Activated CD8-positive, alpha-beta memory T cell treated with anti-CD3 and anti-CD28 coated beads for 4 hours (primary cell): ENCODE measurements at places on chromosomes 3 and 15.

- no peak for DNase-seq
Observed at GRCh38 chr15:23518104-23518503, 47.4 kb upstream of the MKRN3 start.

DNA sequence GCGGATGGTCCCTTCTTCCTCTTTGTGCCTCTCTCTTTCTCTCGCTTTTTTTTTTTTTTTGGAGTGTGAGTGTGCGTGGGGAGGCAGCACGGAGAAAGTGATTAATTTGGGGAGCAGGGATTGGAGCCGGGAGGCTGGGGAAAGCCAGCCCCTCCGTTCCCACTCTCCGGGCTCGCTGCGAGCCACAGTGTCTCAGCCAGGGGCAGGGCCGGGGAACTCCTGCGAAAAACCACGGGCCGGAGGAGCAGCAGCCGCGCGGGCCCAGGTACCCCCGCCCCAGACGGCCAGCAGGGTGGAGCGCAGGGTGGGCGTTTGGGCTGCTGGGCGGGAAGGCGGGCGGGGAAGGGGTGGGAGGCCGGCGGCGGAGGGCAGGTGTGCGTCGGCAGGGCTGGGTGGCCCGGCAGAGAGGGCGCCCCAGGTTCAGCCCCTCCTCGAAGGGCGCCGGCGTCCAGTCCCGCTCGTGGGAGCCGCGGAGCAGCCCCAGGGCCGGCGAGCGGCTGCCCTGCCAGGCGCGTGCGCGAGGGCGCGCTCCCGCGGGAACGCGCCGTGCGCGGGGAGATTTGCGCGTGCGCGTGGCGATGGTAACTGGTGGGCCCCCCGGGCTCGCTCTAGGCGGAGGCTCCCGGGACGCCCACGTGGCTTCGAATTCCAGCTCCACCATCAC, 1.4 kb downstream of the CHL1 start:
- no peak for DNase-seq

- no peak for DNase-seq
Observed at GRCh38 chr3:100556673-100557310, 52.6 kb upstream of the ADGRG7 start.

- no peak for DNase-seq
Observed at GRCh38 chr15:67194171-67195114, 60.0 kb downstream of the AAGAB start.

GRCh38 chr3:95235916-95236315, 1173.1 kb downstream of the NSUN3 start:
- no peak for DNase-seq

DNA sequence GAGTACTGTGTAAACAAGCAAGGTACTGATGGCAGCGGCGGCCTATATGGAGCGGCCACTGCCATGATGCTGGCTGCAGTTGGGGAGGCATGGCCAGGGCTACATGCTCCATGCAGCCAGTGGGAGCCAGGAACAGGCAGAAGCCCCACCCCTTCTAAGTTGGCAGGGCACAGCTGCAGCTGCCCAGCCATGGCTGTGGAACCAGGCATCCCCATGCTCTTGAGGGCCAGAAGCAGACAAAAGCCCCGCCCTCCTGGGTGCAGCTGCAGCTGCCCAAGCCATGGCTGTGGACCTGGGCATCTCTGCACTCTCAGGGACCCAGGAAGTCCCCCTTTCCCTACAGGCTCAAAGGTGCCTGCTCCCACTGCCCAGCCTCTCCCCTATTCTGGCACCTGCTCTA, 150.9 kb downstream of the FMN1 start:
- no peak for DNase-seq

DNA sequence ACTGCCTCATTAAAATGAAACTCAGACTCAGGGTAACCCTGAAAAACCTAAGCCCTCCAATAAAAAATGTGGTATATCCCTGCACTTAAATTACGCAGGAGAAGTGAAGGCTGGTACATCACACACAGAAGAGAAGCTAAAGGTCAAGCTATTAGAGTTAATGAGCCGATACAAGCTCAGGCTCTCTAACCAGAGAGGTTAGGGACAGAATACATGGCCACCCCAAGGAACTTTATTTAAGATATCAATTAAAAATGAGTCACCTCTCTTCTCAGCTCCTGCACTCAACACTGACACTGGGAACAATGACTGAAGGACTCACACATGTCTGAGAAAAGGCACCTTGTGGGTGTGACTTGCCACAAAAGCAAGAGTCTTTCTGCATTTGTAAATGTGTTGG, 800.6 kb upstream of the CFAP20DC start:
- DNase-seq, result no peak

- DNase-seq, result no peak
Observed at GRCh38 chr3:135633078-135633477, 332.4 kb upstream of the PPP2R3A start.

- DNase-seq, result no peak
Observed at GRCh38 chr3:168025076-168025475, 70.6 kb downstream of the GOLIM4 start.

GRCh38 chr15:58430224-58430787, 1.5 kb upstream of the LIPC start:
- DNase-seq, result no peak

- no peak for DNase-seq
Observed at GRCh38 chr3:99565331-99565730, 73.1 kb upstream of the COL8A1 start.

- no peak for DNase-seq
Observed at GRCh38 chr3:128348805-128349531, 117.7 kb downstream of the DNAJB8 start.

- no peak for DNase-seq
Observed at GRCh38 chr3:39668420-39668819, 141.0 kb upstream of the MYRIP start.

DNA sequence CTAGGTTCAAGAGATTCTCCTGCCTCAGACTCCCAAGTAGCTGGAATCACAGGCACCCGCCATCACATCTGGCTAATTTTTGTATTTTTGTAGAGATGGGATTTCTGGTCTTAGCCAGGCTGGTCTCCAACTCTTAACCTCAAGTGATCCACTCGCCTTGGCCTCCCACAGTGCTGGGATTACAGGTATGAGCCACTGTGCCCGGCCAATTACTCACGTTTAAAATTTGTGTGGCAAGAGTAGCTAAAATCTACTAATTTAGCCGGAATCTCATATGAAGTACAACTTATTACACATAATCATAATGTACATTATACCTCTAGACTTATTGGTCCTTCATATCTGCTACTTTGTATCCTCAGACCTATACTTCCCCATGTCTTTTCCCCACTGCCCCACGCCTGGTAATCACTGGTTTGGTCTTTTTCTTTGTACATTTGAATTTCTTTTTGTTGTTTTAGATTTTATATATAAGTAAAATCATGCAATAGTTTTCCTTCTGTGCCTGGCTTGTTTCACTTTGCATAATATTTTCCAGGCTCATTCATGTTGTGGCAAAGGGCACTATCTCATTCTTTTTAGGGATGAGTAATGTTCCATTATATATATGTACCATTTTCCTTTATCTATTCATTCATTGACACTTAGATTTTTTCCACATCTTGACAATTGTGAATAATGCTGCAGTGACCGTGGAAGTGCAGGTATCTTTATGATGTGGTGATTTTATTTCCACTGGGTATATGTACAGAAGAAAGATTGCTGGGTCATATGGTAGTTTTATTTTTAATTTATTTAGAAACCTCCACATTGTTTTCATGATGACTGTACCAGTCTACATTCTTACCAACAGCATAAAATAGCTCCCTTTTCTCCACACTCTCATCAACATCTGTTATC, 605.0 kb upstream of the CBLB start:
- DNase-seq, result no peak

GRCh38 chr15:30885814-30886213, 17.9 kb upstream of the FAN1 start:
- no peak for DNase-seq

- no peak for DNase-seq
Observed at GRCh38 chr3:45765958-45766357, 30.4 kb downstream of the SLC6A20 start.

GRCh38 chr15:85011160-85011571, 29.5 kb downstream of the PDE8A start:
- no peak for DNase-seq

DNA sequence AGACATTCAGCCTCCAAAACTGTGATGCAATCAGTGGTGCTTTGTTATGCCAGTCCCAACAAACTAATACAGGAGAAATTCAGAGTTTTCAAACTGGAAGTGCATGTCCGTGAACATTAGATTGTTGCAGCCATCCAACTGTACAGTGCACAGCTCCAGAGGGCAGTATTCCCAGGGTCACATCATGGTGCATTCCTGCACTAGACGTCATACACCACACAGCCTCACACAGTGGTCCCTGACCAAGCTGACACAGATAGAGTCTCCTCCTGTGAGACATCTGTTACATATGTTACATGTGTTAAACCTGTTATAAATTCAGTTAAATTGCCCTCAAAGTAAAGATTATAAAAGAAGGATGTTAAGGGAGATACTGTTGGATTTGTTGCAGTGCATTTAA, 209.0 kb downstream of the LRRN1 start:
- DNase-seq, result no peak

- no peak for DNase-seq
Observed at GRCh38 chr3:56411166-56411565, 57.1 kb downstream of the ERC2 start.

DNA sequence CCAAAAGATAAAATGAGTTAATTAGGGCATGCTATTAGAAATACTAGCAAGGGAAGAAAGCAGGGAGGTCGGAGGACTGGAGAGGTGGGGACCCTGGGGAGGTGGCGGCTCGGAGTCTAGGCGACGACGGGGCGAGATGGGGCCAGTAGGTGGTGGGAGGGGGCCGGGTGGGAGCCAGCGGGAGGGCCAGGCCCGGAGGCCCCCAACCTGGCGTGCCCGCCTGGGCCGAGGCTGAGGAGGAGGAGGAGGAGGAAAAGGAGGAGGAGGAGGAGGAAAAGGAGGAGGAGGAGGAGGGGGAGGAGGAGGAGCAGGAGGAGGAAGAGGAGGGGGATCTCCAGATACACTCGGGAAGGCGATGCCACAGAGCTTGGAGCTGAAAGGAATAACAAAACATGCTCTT, 426.2 kb downstream of the NR2F2 start:
- no peak for DNase-seq

DNA sequence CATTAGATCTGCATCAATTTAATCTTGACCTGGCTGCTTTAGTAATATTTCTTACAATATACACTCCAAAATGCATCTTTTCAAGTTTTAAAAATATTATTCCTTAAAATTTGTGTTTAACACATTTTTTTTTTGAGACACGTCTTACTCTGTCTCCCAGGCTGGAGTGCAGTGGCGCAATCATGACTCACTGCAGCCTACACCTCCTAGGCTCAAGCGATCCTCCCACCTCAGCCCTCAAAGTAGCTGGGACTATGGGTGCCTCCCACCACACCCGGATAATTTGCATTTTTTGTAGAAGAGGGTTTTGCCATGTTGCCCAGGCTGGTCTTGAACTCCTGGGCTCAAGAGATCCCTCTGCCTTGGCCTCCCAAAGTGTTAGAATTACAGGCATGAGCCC, 73.6 kb downstream of the ETV5 start:
- DNase-seq, result no peak

DNA sequence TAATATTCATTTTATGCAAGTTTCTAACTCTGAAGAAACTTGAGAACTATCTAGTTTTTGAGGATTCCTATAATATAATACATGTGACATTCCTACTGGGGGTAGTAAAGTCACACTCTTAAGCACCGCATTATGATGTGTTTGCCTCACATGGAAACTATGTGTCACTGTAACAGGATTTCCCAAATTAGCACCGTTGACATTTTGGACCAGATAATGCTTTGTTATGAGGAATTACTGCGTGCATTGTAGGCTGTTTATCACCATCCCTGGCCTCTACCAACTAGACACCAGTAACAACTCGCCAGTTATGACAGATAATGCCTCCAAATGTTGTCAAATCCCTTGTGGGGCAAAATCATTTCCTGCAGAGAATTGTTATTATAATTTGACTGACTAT, 267.8 kb downstream of the RAP2B start:
- no peak for DNase-seq

DNA sequence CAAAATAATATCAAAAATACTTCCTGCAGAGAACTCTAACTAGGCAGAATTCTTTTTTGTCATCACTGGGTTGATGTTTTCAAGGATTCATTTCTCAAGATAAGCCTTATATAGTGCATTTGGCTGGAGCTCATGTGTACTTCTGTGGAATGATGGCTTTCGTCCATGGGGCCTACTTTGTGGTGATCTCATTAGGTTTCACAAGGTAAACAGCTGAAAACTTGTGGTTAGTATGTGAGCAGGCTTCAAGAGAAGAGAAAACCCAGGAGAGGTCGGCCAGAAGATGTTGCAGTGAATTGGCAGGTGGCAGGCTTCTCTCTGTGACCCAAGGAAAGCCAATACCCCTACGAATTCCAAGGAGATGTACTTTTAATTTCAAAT, 121.4 kb upstream of the PHLDB2 start:
- no peak for DNase-seq

GRCh38 chr3:188090620-188091309, 63.2 kb upstream of the LPP start:
- DNase-seq, result no peak

DNA sequence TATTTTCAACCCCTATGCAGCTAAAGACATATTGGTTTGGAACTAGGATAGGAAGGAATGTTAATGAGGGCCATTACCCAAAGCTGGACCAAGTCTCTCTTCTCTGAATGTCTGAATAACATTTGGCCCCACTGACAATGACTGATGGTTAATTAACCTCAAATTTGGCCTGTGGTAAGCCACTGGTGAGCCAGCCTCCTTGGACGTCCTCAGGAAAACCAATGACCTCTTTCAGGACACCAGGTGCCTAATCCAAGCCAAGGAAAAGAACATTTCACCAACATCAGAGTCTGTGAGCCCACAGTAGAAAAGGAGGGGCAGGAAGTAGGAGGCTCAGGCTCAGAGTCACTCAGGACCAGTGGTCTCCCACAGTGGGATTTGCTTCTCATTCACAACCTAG, 56.4 kb upstream of the ETV5 start:
- DNase-seq, result no peak

DNA sequence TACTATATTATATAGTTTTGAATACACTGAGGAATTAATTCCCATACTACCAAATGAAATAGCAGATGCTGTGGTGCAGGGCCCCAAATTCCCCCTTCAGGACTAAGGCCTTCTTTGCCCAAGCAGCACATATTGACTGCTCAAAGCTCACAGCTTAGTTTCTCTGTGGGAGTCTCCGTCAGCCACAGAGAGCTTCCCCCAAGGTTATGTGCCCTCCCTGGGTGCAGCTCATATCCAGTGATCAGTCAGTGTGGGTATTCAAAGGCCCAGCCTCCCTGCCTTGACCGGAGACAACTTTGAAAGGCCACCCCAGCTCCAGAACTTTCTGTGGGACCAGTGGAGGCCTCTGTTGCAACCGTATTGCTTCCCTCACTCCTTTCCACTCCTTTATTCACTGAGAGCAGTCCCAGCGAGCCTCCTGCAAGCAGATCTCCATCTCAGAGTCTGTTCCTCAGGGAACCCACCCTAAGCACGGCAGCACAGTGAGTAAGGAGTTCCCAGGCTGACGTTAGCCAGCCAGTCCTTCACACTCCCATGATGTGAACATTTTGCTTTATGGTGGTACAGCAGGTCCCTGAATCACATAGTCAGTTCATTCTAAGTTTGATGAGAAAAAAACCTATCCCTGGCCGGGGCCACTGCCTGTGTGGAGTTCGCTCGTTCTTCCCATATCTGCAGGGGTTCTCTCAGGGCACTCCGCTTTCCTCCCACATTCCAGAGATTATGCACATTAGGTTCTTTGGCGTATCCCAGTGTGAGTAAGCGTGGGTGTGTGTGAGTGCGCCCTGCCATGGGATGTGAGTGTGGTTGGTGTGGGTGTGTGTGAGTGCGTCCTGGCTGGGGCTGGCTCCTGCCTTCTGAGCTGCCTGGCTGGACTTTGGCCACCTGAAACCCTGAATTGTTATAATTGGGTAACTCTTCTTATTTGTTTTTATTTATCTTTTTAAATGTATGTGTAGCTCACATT, 64.4 kb upstream of the PPARG start:
- DNase-seq, result no peak
